ENCODE measurements at places on chromosomes 1 and 21. TPM values are rescaled to one million over a fixed set of nuclear protein-coding genes. Genes with fewer than 3 reads are reported as not detected.

DNA sequence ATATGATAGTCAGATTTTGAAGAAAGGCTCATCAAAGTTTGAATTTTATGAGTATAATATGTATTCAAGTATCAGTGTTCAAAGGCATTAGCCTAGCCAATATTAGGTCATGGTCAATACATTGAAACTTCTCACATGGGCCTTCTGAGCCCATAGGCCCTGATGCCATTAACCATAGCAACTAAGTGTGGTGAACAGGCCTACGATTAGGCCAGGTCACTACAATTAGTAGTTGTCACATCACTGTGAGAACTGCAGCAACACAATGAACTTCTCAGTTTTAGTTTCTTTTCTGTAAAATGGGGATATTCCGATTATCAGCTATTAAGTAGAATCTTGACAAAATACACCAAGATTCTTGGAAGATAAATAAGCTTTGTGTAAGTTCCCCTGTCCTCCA is 30.0 kb downstream of the CELF3 start:
- H3K27me3 ChIP-seq, result no peaks in the 10 kb centered on the region
- no peak for DNase-seq
- H3K27ac ChIP-seq, result no peak overlapping the region
- H3K4me1 ChIP-seq, result peaks cover 2% of the 10 kb centered on the region
- H3K4me3 ChIP-seq, result no peak overlapping the region
- H3K36me3 ChIP-seq, result peaks cover 3% of the 10 kb centered on the region

GRCh38 chr1:185040408-185040735 is 5.0 kb upstream of the RNF2 start:
- H3K36me3 ChIP-seq, result no peaks in the 10 kb centered on the region
- H3K27me3 ChIP-seq, result peaks cover 4% of the 10 kb centered on the region
- DNase-seq, result no peak

GRCh38 chr1:54497338-54497737 is 50.7 kb upstream of the ACOT11 start:
- no peaks in the 10 kb centered on the region for H3K36me3 ChIP-seq
- no peak for DNase-seq
- no peak overlapping the region for H3K27ac ChIP-seq
- peaks cover 6% of the 10 kb centered on the region for H3K4me1 ChIP-seq
- H3K27me3 ChIP-seq, result peaks cover 42% of the 10 kb centered on the region
- no peak overlapping the region for H3K4me3 ChIP-seq

- H3K27me3 ChIP-seq, result no peaks in the 10 kb centered on the region
- H3K4me1 ChIP-seq, result peaks cover 11% of the 10 kb centered on the region
- DNase-seq, result peak; percentile 89
- H3K4me3 ChIP-seq, result no peak overlapping the region
- H3K36me3 ChIP-seq, result peaks cover 41% of the 10 kb centered on the region
Measured at GRCh38 chr1:115286431-115287205, 51.4 kb downstream of the NGF start.

- H3K4me1 ChIP-seq, result peaks cover 42% of the 10 kb centered on the region
- no peak overlapping the region for H3K4me3 ChIP-seq
- H3K36me3 ChIP-seq, result no peaks in the 10 kb centered on the region
- H3K27ac ChIP-seq, result no peak overlapping the region
Measured at GRCh38 chr1:31642366-31642765, 2.3 kb downstream of the PEF1 start.

The KIF17 gene
- total RNA-seq, result 0.36 TPM

DNA sequence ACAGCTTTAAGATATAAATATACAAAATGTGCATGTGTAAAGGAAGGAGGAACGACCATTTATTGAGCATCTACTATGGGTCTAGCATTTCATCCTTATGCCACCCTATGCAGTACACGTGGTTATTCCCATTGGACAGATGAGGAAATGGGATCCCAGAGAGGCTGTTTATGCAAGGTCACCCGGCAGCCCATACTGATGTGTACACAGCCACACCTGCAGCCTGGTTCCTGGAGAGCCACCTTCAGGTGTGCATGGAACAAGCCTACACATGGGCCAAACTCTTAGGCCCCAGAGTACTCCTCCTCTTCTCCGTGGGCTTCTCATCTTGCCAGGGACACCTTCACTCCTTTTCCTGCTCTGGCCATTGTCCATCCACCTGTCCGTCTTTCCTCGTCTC is 108.8 kb downstream of the PAX7 start:
- no peaks in the 10 kb centered on the region for H3K36me3 ChIP-seq
- H3K27me3 ChIP-seq, result no peaks in the 10 kb centered on the region
- peak; percentile 71 for DNase-seq

GRCh38 chr1:201254625-201255478 is 28.5 kb upstream of the PKP1 start:
- H3K4me3 ChIP-seq, result no peak overlapping the region
- no peak overlapping the region for H3K27ac ChIP-seq
- H3K4me1 ChIP-seq, result peaks cover 5% of the 10 kb centered on the region
- H3K27me3 ChIP-seq, result no peaks in the 10 kb centered on the region

The CD5L gene
- not detected for total RNA-seq
